GM19239 (cell line): ENCODE measurements at places on chromosomes 11 and 22.

GRCh38 chr11:107646783-107647182 lies 55.8 kb downstream of the ELMOD1 start:
- no peak for DNase-seq

- DNase-seq: no peak
Observed at GRCh38 chr22:23029521-23030228, 40.6 kb upstream of the GNAZ start.

- DNase-seq: no peak
Observed at GRCh38 chr22:17097062-17097461, 12.3 kb downstream of the IL17RA start.

- DNase-seq: no peak
Observed at GRCh38 chr22:27835446-27835845, 33.9 kb upstream of the MN1 start.

DNA sequence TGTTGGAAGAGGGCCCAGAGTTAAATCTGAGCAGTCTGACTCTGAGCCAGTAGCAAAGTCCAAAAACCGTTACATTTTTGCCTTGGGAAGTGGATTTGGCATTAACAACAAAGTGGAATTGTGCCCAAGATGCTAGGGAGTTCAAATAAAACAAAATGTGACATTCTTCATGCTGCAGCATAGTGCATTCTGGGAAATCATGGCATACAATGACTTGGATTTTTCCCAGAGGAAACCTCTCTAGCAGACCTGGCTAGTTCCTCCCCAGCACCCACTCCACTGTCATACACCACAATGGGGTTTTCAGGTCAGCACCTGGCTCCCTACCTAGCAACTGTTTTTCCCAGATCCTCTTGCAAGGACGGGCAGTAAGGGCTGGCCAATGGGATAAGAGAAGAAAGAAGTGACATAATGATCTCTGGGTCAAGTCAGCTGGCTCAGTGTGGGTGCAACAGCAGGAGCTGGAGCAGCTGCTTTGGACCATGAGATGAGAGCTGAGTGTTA lies 24.8 kb upstream of the CYB5R3 start:
- DNase-seq: no peak

DNA sequence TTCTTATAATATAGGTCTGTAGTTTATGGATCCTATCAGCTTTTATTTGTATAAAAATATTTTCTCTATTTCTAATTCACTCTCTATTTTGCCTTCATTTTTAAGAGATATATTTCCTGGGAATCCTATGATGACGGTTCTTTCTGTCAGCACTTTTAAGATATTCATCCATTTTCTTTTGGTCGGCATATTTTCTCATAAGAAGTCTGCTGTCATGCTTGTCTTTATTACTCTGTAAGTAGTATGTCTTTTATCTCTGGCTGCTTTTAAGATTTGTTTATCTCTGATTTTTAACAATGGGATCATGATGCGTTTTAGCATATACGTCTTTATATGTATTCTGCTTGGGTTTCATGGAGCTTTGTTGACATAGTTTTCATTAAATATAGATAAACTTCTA lies 175.5 kb downstream of the SNX19 start:
- DNase-seq: no peak

DNA sequence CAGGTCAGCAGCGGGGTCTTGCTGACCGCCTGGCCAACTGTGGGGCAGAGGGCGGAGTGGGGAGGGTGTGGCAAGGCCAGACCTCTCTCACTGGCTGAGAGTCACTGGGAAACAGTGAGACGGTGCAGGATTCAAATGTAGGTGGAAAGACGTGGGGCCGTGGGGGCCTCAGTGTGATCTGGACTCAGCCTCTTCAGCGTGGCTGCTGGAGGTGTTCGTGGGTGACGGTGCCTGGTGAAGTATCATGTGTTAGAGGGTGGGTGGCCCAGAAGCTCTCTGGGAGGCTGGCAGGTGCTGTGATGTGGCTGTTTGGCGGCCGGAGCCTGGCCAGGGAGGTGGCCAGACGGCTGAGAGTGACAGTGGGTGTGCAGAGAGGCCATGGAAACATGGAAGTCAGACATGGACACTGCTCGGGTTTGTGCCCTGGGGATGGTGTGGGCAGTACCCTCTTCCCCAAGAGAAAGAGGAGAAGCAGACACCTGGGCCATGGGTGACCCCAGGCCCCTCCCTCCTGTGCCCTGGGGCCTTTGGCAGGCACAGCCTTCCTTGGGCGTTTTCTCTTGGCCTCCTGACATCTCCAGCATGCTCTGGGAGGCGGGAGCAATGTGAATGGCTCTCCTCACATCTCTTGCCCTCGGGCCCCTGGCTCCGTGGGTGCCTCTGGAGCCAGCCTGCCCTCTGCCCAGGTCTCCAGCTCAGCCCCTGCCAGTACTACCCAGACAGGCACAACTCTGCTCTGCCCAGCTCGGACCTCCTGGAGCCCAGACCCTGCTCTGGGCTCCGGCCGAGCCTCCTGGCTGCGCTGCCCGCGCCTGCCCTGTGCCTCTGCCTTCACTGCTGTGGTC lies 10.1 kb upstream of the ACR start:
- no peak for DNase-seq

DNA sequence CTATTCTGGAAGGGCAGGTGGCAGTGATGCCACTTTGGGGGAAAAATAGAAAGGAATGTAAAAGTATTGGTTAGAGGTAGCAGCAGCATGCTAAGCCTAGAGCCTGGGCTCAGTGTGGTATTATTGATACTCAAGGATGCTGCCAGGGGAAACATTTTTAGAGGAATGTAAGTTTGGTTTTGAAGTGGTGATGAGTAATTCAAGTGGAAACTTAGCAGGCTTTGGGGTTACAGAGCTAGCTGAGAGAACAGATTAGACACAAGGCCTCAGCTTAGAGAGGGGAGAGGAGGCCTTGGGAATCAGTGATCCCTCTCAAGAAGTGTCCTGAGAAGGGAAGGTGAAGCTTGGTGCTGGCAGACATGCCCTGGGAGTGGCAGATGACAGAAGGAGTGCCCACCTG lies 32.9 kb upstream of the DDI1 start:
- DNase-seq: no peak

DNA sequence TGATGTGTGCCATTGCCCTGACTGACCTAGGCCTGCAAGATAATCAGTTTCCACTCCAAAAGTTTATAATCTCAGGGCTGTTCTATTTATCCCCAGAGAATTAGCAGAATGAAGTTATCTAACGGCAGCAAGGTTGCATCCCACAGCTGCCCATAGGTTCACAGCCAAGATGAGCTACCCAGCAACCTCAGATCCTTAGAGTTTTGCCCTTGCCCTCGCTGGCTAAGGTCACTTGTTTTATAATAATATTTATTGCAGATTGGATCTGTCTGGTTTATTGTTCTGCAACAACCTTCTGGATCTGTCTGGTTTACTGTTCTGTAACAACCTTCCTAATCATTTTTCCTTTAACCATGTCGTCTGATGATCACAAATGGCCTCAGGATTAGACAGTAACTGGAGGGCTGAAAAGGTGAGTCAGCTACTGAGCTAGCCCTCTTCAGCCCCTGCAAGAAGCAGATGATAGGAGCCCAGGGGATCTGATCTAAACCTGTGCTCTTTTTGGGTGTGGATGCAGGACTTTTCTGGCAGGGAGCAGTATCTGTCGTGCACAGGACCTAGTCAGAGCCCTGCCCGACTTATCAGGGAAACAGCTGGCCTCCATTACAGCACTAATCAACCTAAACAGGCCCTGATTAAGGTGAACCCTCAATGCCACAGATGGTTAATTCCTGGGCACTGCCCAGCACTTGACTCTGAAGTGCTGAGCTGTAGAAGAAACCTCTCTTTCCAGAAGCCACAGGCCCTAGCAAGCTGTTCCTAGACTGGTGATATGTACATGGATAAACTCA lies 642.9 kb upstream of the KIRREL3 start:
- DNase-seq: no peak

- DNase-seq: no peak
Observed at GRCh38 chr11:65393513-65394079, 7.2 kb downstream of the FRMD8 start.

- no peak for DNase-seq
Observed at GRCh38 chr22:48071828-48072227, 1309.4 kb downstream of the TBC1D22A start.

DNA sequence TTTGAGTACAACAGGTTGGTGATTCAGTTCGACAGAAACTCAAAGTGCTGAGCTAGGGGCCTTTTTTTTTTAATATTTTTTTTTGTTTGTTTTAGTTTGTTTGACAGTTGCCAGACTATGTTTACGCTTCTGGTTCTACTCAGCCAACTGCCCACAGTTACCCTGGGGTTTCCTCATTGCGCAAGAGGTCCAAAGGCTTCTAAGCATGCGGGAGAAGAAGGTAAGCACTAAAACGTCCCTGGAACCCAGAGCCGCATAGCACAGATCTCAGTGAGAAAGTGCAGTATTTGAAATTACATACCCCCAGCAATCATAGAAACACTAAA lies 649 bp downstream of the PRRG4 start:
- DNase-seq: peak; percentile 28

GRCh38 chr11:87451395-87451794 lies 413.7 kb downstream of the TMEM135 start:
- no peak for DNase-seq

- no peak for DNase-seq
Observed at GRCh38 chr11:127000291-127000968, at the start of gene KIRREL3. Gene KIRREL3 (minus strand): TSS chr11:127000770.

DNA sequence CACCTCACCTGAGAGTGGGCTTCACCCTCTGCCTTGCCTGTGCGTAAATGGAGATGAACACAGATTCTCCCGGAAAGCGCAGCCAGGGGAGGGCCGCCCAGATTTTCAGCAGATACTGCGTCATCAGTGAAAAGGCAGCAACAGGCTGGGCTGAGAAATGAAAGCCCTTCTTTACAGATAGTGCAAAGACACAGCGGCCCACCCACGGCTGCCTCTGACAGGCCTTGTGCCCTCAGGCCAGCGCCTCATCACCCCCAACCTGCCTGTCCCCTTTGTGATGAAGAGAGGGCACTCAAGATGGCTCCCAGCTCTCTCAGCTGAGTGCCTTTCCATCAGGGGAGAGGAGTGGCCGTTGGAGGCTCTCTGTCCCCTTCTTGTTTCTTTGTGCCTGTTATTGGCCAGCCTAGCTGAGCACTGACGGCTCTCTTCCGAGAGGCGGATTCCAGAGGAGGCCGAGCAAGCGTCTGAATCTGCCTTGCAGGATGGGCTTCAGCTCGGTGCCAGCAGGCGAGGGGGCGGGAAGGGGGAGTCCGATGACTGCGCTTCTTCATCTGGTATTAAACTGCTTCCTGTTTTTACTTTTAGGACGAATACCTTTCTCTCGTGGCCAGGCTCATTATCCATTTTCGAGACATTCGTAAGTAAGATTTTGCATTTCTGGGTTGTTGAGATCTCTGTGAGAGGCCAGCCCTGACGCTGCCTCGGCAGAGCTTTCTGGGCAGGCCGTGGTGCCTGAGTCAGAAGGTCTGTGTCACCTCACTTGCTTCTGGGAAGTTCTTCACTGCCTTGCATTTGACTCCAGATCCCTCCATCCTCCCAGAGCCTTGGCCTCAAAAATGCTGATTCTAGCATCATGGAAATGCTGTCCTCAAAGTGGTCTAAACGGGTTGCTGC lies 43.7 kb downstream of the MED15 start:
- DNase-seq: no peak

- no peak for DNase-seq
Observed at GRCh38 chr11:84673753-84674152, 953.4 kb downstream of the DLG2 start.

GRCh38 chr22:35480627-35481550 lies 59.7 kb upstream of the RASD2 start:
- no peak for DNase-seq

DNA sequence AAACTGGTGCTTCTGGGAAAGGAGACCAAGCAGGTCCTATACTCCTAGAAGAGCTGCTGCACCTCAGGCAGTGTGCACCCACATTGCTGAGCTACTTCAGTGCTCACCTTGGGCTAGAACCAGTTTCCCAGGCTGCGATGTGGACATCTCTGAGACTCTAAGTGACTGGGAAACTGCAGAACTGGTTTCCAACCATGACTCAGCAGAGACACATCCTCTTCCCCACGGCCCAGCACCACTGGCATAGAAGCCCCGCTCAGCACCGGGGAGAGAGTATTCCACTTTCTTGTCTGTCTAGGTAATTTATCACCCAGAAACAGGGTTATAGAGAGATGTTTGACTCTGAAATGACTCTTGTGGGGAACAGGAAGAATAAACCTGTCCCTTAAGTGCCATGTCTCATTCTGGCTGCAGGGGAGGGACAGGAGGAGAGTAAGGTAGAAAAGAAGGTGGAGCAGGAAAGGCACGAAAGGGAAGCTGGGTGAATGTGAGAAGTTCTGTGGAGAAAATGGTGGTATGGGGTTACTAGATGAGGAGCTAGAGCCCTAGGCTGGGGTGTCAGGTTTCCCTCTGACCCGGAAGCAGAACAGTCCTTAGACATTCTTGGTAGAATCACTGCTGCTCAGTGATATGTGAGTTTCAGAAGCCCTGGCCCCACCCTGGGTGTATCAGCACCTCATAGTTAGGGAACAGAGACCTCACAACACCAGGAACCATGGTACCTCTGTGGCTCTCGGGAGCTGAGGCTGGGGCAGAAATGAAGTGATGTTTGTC lies 340.4 kb upstream of the NCAM1 start:
- DNase-seq: no peak

DNA sequence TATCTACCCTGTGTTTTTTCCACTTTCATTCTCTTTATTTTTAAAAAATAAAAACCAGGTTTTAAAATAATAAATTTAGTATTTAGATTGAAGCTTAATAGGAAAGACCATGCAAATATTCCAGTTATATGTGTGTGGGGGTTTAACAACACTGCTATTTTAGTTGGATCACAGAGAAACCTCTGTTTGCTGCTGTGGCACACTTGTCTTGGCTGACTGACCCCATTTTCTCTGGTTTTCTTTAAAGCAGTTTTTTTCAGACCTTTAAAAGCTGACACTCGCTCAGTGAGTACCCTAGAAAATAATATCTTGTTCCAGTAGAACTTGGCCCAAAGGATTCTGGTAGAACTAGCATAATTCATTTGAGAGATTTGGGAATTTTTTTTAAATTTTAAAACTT lies 31.6 kb downstream of the ACER3 start:
- DNase-seq: no peak

- peak; percentile 99 for DNase-seq
Observed at GRCh38 chr11:47407746-47408590, at the start of gene SLC39A13. Gene SLC39A13 (plus strand): TSS chr11:47408590. CDS start chr11:47410095, 1,505 bp downstream.

DNA sequence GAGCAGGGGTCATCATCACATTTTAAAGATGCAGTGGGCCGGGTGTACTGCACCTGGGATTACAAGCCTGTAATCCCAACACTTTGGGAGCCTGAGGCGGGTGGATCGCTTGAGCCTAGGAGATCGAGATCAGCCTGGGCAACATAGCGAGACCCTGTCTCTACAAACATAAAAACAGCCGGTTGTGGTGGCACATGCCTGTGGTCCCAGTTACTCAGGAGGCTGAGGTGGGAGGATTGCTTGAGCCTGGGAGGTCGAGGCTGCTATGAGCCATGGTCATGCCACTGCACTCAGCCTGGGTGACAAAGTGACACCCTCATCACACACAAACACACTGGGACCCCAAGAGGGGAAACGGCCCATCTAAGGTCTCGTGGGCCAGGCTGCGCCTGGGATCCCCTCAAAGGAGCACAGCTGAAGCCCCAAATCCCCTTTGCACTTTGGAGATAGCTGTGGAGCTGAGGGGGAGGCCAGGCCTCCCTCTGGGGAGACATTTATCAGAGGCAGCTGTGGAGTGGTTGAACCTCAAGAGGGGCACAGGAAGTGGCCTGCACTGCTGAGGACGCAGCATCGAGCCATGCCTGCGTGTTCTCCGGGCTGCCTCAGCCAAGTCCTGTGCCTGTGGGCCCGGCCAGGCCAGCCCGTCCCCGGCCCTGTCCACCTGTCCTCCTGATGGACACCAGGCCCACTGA lies 27.5 kb downstream of the OSBPL5 start:
- no peak for DNase-seq
